Heart right ventricle (tissue), 16 donors: ENCODE measurements at places on chromosomes 1 and 21. TPM values are rescaled to one million over a fixed set of nuclear protein-coding genes. Genes with fewer than 3 reads are reported as not detected.
A peak's percentile ranks its signal among the peaks of the same experiment; 100 is the strongest.

The KISS1 gene
- not detected for total RNA-seq

The SMIM1 gene
- 8.4 TPM for total RNA-seq

The CAPN9 gene
- total RNA-seq, result 0.24 TPM

The YBX1 gene
- total RNA-seq, result 639 TPM

The ZSWIM5 gene
- 1.2 TPM for total RNA-seq

The BEND5 gene
- total RNA-seq, result 3.0 TPM

The PDC gene
- not detected for total RNA-seq

The PSMD4 gene
- total RNA-seq, result 131 TPM

The USP25 gene
- 45.4 TPM for total RNA-seq

- no peaks in the 10 kb centered on the region for H3K36me3 ChIP-seq
- H3K4me3 ChIP-seq, result no peak overlapping the region
- no peaks in the 10 kb centered on the region for H3K4me1 ChIP-seq
- H3K27ac ChIP-seq, result no peak overlapping the region
Measured at GRCh38 chr1:222987674-222988076, 155.4 kb downstream of the TLR5 start.

DNA sequence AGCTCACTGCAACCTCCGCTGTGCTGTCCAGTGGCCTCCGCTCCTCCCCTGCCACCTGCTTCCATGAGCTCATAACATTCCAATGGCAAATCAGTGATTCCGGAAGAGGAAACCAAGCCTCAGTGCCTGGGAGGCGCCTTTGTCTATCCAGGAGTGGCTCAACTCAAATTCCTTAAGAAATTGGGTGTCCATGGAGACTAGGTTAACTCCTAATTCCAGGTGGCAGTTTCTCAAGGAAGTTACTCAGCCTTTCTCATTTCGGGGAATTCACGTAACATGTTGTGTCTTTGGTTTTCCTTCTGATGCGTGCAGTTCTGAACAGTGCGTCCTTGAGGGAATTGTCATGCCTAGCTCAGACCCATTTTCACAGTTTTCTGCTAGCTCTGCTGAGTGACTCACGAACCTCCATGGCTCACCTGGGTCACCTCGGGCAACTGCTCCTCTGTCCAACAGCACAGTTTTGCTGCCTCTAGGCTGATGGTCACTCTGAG lies 89.9 kb upstream of the DSCAM start:
- H3K4me3 ChIP-seq, result no peak overlapping the region
- DNase-seq, result no peak
- H3K36me3 ChIP-seq, result no peaks in the 10 kb centered on the region
- H3K27me3 ChIP-seq, result no peaks in the 10 kb centered on the region

DNA sequence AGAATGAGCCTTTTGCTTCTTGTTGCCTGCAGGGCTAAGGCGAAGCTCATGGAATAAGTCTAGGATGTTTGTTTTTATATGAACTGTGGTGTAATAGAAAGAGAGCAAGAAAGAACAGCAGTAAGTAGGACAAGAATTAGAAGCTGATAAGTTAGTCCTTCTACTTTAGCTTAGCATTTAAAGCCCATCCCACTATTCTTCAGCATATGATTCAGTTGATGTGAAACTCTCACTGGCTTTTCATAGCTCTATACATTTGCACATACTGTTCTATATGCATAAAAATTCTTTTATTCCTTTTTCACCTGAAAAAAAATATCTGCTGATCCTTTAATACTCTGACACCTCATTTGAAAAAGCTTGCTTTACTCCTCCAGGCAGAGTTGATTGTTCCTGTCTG lies 712.0 kb downstream of the USP25 start:
- no peaks in the 10 kb centered on the region for H3K4me1 ChIP-seq
- no peak for DNase-seq
- H3K4me3 ChIP-seq, result no peak overlapping the region
- no peaks in the 10 kb centered on the region for H3K27me3 ChIP-seq
- no peaks in the 10 kb centered on the region for H3K36me3 ChIP-seq

DNA sequence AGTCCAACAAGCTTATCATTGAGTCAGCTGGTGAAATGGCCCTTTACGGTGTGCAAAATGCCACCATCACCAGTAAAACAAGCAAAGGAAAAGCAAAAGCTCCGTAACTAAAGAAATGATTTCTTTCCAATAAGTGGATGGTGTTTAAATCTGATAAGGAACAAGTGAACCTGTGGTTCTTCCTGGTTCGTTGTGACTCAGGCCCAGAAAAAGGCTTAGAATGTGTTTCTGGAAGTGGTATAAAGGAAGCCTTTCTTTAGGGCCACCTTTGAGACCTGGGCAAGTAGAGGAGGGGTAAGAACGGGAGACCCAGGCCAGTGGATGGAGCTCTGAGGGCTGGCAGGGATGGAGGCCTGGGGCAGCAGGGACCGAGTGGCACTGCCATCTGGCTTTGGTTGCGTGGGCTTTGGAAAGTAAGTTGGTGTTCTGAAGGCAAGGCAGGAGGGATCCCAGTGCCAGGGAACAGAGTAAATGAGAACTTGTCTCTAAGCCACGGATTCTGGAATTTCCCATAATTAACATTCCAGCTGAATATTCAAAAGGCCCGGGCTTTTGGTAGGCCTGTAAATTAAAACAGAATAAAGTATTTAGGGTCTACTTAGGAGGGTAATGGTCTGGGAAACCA lies 87.9 kb upstream of the LMO4 start:
- H3K4me3 ChIP-seq, result no peak overlapping the region
- no peak overlapping the region for H3K27ac ChIP-seq
- no peaks in the 10 kb centered on the region for H3K36me3 ChIP-seq
- peaks cover 5% of the 10 kb centered on the region for H3K27me3 ChIP-seq

DNA sequence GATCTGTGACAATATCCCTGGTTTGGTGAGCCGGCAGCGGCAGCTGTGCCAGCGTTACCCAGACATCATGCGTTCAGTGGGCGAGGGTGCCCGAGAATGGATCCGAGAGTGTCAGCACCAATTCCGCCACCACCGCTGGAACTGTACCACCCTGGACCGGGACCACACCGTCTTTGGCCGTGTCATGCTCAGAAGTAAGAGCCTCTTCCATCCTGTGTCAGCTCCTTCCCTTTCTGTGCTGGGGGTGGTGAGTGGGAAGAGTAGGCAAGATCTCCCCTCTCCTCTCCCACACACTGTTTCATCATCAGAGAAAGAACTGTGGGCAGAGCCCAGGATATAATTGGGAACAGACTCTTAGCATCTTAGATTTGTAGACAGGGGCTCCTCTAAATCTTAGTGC lies 6.1 kb downstream of the WNT2B start:
- no peaks in the 10 kb centered on the region for H3K36me3 ChIP-seq
- H3K4me1 ChIP-seq, result peaks cover 7% of the 10 kb centered on the region
- no peak for DNase-seq
- no peak overlapping the region for H3K27ac ChIP-seq
- no peak overlapping the region for H3K4me3 ChIP-seq
- no peaks in the 10 kb centered on the region for H3K27me3 ChIP-seq

- no peak overlapping the region for H3K4me3 ChIP-seq
- H3K27me3 ChIP-seq, result peaks cover 41% of the 10 kb centered on the region
- H3K4me1 ChIP-seq, result no peaks in the 10 kb centered on the region
Measured at GRCh38 chr1:30688920-30689794, 34.2 kb downstream of the MATN1 start.

DNA sequence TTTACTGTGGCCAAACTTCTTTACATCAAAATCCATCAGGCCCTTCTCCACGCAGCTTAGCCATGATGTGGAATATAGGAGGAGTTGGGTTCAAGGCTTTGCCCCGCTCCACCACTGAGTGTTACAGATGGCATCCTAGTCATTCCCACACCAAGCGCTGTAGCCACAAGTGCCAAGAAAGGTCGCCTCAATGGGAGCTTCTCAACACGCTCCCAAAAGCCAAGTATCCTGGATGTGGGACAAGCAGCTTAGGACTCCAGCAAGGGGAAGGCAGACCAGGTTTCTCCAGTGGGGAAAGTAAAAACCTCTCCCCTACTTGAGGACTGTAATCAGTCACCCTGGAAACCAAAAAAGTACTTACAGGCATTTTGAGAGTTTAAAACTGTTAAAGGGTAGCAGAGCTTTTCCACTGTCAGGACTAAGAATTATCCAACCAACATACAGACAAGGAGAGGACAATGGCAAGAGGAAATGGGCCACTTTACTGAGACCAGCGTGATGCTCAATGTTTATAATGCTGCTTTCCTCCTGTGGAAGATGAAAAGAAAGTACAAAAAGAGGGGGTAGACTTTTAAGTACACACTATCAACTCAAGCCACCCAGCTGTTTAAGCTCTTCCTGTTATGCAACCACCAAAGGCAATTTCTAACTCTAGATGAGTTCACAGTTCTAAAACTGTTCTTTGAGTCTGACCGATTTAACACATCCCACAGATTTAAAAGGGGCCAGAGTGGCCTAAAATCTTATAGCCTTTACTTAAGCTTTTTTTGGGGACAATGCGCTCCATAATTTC lies 120.7 kb upstream of the KRTAP19-8 start:
- no peaks in the 10 kb centered on the region for H3K4me1 ChIP-seq
- DNase-seq, result no peak
- H3K27me3 ChIP-seq, result peaks cover 24% of the 10 kb centered on the region
- H3K27ac ChIP-seq, result peak overlapping the region; percentile 10
- H3K4me3 ChIP-seq, result no peak overlapping the region

- no peaks in the 10 kb centered on the region for H3K36me3 ChIP-seq
- H3K4me3 ChIP-seq, result no peak overlapping the region
- H3K4me1 ChIP-seq, result peaks cover 4% of the 10 kb centered on the region
- H3K27ac ChIP-seq, result no peak overlapping the region
Measured at GRCh38 chr1:48555271-48555670, 83.3 kb upstream of the SPATA6 start.

DNA sequence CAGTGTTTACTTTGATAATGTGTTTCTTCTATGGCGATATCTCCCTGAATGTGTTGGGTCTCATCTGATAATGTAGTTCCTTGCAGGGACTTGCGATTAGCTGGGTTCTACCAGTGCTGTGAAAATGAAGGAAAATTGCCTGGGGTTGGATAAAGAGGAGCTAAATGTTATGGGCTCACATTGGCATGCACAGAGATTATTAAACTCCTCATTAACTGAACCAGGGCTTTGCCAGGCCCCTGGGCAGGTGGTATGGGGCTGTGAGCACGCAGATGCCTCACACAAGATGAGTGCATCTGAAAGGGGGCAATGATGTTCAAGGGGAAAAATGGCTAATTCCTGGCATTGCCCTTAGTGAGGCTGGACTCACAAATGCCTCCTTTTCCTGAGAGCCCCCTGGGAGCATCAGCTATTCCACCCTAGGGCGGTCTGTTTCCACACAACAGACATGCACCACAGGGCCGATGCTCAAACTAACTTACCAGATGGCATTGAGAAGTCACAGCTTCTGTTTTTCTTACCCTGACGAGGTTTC lies 321.1 kb downstream of the SEC16B start:
- H3K36me3 ChIP-seq, result no peaks in the 10 kb centered on the region
- no peaks in the 10 kb centered on the region for H3K4me1 ChIP-seq
- peaks cover 3% of the 10 kb centered on the region for H3K27me3 ChIP-seq
- no peak overlapping the region for H3K4me3 ChIP-seq
- H3K27ac ChIP-seq, result no peak overlapping the region

- H3K27me3 ChIP-seq, result no peaks in the 10 kb centered on the region
- no peak overlapping the region for H3K27ac ChIP-seq
- H3K36me3 ChIP-seq, result no peaks in the 10 kb centered on the region
- peaks cover 25% of the 10 kb centered on the region for H3K4me1 ChIP-seq
- no peak overlapping the region for H3K4me3 ChIP-seq
Measured at GRCh38 chr1:201307231-201307630, 23.9 kb downstream of the PKP1 start.

DNA sequence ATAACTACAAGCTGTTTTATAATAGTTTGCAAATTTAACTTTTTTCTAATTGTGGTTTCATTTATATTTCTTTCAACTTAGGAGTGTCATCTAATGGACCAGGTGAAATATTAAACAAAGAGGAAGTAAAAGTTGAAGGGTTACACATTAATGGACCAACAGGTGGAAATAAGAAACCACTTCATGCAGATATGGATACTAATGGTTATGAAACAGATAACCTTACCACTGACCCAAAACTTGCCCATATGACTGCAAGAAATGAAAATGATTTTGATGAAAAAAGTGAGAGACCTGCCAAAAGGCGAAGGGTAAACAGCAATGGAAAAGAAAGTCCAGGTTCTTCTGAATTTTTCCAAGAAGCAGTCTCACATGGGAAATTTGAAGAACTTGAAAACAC lies 59.7 kb downstream of the MIER1 start:
- no peaks in the 10 kb centered on the region for H3K36me3 ChIP-seq
- H3K27ac ChIP-seq, result no peak overlapping the region
- no peaks in the 10 kb centered on the region for H3K27me3 ChIP-seq
- no peak overlapping the region for H3K4me3 ChIP-seq
- no peaks in the 10 kb centered on the region for H3K4me1 ChIP-seq
- no peak for DNase-seq

DNA sequence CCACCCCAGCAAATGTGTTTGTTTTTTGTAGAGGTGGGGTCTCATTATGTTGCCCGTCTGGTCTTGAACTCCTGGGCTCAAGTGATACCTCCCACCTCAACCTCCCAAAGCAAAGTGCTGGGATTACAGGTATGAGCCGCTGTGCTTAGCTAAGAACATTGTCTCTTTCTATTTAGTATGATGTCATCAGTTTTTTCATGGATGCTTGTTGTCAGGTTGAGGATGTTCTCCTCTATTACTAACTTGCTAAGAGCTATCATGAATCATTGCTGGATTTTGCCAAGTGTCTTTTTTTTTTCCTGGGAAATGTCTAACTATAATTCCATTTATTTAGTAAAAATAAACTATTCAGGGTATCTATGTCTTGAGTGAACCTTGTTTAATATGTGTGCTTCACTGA lies 19.0 kb upstream of the MPC2 start:
- no peak overlapping the region for H3K4me3 ChIP-seq
- no peaks in the 10 kb centered on the region for H3K36me3 ChIP-seq
- no peaks in the 10 kb centered on the region for H3K27me3 ChIP-seq
- H3K27ac ChIP-seq, result no peak overlapping the region

DNA sequence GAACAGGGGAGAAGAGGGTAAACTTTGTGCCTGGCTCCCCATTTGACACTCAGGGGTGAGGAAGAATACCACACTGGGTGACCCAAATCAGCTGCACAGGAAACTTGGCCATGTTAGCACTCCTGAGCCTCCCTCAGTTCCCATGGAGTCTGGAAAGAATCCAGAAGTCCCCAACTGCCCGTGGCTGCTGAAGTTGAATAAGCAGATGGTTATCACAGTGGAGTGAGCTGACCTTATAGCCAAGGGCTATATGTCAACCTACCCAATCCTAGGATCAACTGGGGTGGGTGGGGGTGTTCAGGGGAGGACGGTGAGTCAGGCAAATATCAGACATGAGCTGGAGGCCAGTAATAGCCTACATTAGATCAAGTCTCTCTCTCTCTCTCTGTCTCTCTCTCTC lies 20.4 kb downstream of the KCNH1 start:
- no peak overlapping the region for H3K4me3 ChIP-seq
- no peak overlapping the region for H3K27ac ChIP-seq
- H3K4me1 ChIP-seq, result no peaks in the 10 kb centered on the region
- no peaks in the 10 kb centered on the region for H3K36me3 ChIP-seq
- DNase-seq, result no peak
